ENCODE measurements at places on chromosomes 2 and 18.

DNA sequence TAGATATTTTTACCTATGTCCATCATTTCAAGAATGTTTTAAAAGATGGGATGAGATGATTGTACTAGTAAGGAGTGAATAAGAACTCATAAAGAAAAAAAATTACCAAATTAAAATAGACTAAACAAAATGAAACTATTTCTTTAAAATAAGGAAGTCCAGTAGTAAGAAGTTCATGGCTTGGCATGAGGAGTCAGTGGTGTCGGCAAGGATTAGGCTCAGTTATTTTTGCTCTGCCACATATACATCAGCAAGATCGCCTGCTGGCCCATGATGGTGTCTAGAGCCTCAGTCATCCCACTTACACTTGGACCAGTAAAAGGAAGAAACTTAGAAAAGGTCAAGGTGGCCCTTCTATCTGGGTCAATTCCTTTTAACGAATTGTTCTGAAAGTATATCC lies 300.9 kb upstream of the SLC8A1 start:
- DNase-seq = no peak

GRCh38 chr2:149466635-149467034 lies 120.9 kb downstream of the MMADHC start:
- no peak for DNase-seq

DNA sequence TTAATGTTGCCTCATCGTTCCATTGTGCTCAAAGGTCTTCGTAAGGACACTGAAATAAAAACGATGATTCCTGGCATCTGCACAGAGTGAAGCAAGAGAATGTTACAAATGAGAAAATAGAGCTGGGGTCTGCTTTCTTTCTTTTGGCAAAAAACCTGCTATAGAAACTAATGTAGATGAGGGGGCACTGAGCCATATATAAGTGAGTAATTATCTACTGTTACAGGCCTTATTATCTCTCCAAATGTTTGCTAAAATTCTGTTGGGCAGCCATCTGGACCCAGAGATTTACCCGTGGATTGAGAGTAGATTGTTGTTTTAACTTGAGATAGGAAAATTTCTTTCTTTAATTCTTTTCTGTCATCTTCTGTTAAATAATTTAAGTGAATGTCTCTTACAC lies 472.5 kb upstream of the PIK3C3 start:
- DNase-seq = no peak

DNA sequence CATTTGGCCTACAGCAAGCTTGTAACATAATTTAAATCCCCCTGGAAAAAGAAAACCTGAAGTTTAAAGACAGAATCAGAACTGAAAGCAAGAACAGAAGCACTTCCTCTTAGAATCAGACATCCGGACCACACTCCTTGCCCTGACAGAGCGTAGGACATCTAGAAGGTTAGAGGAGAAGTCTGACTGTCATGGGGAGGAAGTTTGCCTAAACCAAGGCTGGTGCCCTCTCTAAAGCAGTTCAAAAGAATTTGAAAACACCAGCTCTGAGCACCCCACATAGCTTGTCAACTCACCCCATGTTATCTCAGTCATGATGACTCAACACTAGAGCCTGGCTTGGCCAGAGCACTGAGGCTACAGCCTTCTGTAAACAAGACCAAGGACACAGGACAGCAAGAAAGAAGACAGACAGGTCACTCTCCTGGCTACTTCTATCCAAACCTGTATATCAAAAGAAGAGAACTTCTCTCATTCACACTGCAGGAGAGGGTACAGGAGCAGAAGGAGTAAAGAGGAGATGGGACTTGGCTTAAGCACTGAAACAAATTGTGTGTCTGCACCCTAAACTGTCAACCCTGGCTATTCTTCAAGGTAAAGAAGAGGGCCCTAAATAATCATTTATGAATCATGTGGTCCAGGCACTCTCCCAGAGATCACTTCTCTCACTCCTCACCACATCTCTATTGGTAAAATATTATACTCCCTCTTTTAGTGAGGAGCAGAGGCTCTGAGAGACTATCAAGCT lies 198.6 kb downstream of the MEMO1 start:
- no peak for DNase-seq

DNA sequence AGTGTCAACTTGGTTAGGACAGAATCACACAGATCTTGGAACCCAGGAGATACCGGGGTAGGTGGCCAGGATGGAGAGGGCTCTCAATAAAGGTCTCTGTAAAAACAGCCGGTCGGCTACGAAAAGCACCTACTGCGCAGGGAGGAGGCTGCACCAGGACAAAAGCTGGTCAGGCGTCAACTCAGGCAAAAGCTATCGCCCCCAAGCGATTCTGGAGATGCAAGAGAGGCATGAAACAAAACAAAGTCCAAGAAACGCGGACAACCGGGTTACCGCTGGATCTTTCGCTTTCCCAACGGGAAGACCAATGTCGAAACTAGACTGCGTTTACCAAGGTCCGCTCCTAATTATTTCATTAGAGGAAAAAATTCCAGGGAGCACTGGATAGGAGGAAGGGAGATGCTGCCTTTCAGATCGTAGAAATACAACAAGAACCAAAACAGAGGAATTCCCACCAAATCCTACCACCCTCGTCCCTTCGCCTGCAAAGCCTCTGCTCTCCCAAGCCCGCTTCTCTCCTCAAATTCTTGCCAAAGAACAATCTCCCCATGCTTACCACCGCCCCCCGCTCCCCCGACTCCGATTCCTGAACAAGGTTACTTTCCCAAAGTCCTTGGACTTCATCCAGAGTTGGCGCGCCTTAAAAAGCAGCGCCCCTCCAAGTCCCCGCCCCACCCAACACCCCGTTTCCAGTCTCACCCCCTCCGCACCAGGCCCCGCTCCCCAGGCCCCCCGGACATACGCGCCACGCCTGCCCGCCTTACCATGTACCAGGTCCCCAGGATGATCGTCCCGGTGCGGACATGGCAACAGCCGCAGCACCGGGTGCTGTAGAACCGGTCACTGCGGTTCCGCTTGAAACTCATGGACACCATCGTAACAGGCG lies 539 bp downstream of the LAPTM4A start:
- DNase-seq = no peak

GRCh38 chr2:79776461-79776860 lies 263.6 kb downstream of the CTNNA2 start:
- DNase-seq = no peak

- DNase-seq = no peak
Observed at GRCh38 chr2:8851811-8852560, 14.6 kb upstream of the KIDINS220 start.

DNA sequence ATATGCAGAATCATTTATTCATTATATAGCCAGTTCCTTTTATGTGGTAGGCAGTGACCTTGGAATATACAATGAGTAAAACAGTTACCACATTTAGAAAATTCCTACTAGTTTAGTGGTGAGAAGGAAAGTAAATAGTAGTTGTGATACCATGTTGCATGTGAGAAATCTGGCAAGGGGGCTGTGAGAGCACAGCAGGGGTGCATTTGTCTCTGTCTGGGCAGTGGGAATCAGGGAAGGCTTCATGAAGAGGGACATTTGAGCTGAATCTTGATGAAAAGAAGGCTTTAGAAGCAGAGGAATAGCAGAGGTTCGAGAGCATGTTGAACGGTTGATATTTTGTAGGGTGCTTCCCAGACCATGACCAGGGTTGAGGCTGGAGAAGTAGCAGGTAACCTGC lies 78.7 kb downstream of the RAB3GAP1 start:
- DNase-seq = no peak

- DNase-seq = no peak
Observed at GRCh38 chr18:69564602-69565001, 163.9 kb downstream of the DOK6 start.

GRCh38 chr18:54880395-54881105 lies 52.3 kb downstream of the RAB27B start:
- no peak for DNase-seq

DNA sequence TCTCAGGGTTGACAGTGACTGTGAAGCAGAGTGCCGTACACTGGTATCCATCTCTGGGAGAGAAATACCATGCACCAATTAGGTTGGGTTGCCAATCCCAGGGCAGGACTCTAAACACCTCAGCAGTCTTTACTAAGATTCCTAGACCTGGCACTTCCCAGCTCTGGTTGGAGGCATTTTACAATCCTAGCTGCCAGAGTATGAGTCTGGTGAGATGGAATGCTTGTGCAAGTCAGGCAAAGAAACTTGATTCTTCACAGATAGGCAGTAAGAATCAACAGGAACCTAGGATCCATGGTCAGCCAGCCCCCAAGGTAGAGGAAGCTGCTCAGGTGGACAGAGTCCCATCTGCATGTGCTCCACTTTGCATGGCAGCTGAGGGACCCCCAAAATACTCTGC lies 6.0 kb upstream of the UGT1A5 start:
- no peak for DNase-seq

- no peak for DNase-seq
Observed at GRCh38 chr2:224183086-224183485, 144.0 kb upstream of the SERPINE2 start.

Data from effector memory CD4-positive, alpha-beta T cell (primary cell).